ENCODE measurements at places on chromosomes 6 and 20. TPM values are rescaled to one million over a fixed set of nuclear protein-coding genes. Genes with fewer than 3 reads are reported as not detected.

The PRDM13 gene
- total RNA-seq = 0.11 TPM

The ZBTB12 gene
- total RNA-seq = 3.3 TPM

The WFDC5 gene
- total RNA-seq = not detected

The TMEM200A gene
- total RNA-seq = 0.92 TPM

The UST gene
- total RNA-seq = 8.1 TPM

The BANF2 gene
- not detected for total RNA-seq

The FLRT3 gene
- not detected for total RNA-seq

The ZNF311 gene
- 0.65 TPM for total RNA-seq

The BPIFB2 gene
- total RNA-seq = not detected

The GJA1 gene
- 0.06 TPM for total RNA-seq

The KCNQ2 gene
- not detected for total RNA-seq

The NRN1 gene
- total RNA-seq = 0.86 TPM

The ZNF343 gene
- 12.4 TPM for total RNA-seq

The WASF1 gene
- 2.9 TPM for total RNA-seq

The MOXD1 gene
- total RNA-seq = 0.08 TPM

The PXDC1 gene
- 0.13 TPM for total RNA-seq

The RNF182 gene
- not detected for total RNA-seq

The C20orf96 gene
- total RNA-seq = 4.9 TPM
